ENCODE measurements at places on chromosomes 13 and 19. TPM values are rescaled to one million over a fixed set of nuclear protein-coding genes. Genes with fewer than 3 reads are reported as not detected.

DNA sequence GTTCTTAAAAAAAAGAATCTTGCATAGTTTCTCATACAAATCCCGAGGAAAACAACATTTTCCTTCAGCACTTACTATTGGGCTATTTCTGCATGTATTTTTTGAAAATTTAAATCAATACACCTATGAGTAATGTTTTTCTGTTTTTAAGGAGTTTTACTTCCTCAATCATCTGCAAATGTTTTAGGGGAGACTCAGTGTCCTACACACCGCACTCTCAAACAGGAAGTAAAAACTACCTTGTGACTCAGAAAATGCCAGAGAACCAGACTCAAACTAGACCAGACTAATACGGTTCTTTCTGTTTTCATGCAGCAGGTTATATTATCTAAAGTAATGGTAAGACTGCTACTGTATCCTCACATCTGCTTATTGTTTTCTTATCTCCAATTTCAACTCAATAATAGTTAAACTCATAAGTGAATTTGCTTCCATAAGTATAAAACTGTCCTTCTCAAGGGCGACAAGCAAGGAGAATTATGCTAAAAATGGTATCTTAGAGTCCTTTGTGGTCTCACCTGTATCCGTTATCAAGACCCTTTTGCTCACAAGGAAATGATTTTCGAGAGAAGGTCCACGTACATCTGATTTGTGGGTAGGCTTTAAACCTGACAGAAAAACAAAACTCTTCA is 52.5 kb downstream of the FLT3 start:
- no peak for DNase-seq

GRCh38 chr13:50797091-50797490 is 46.4 kb downstream of the DLEU7 start:
- DNase-seq, result no peak

GRCh38 chr13:112506046-112506445 is 81.9 kb downstream of the TUBGCP3 start:
- DNase-seq, result no peak

GRCh38 chr13:43493496-43494000 is 293.2 kb downstream of the ENOX1 start:
- no peak for DNase-seq

The SYT3 gene
- 0.54 TPM for polyA plus RNA-seq

- no peak for DNase-seq
These were observed 494.0 kb downstream of the LIG4 start for GRCh38 chr13:107721125-107721869.

- no peak for DNase-seq
These were observed 4.2 kb downstream of the FCHO1 start for GRCh38 chr19:17755443-17755890.

The ZNF878 gene
- polyA plus RNA-seq, result 2.1 TPM

DNA sequence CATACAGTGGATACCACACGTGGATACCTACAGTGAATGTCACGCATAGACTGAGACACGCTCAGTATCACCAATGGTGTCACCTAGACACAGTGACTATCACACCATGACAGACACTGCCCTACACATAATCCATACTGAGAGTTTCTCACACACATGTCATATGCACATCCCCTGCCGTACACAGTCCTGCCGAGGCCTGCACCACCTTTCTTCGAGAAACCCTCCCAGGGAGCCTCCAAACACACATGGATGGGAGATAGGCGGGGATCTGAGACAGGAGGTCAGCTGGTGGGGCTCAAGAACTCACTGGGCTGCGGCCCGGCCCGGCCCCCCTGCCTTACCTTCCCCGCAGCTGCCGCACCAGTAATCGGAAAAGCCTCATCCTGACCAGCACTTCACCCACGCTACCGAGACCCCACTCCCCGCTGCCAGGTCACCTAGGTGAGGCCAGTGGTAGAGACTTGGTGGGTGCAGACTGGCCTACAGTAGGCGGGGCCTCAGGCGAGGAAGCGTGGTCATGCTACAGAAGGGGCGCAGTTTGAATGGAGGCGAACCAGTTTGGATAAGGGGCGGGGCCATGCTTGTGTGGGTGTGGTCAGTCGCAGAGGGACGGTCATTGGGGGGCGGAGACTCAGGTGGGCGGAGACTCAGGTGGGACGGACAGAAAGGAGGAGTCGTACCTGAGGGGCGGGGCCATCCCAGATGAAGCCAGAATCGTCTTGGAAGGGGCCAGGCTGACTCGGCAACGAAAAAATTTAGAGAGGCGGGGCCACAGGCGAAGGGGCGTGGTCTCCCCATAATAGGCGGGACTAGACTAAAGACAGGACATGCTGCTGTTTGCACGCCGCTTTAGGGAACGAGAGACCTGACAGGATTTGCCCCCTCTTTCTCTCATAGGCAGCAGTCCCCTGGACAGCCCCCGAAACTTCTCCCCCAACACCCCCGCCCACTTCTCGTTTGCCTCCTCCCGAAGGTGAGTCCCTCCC is 2.1 kb downstream of the MAST1 start:
- no peak for DNase-seq

The NLRP5 gene
- polyA plus RNA-seq, result not detected

The IGFL4 gene
- 0.28 TPM for polyA plus RNA-seq

The CA11 gene
- polyA plus RNA-seq, result 34.8 TPM

The EDNRB gene
- 56.6 TPM for polyA plus RNA-seq

GRCh38 chr19:47609906-47610894 is 1.3 kb downstream of the BICRA start:
- no peak for DNase-seq

GRCh38 chr19:28586474-28586873 is 626.5 kb downstream of the UQCRFS1 start:
- no peak for DNase-seq

GRCh38 chr19:50969413-50969760 is at the start of gene KLK6:
TSS of gene KLK6 (minus strand) at chr19:50969591. CDS start at chr19:50968104, 1,487 bp downstream.
- DNase-seq, result no peak

The NOVA2 gene
- 4.7 TPM for polyA plus RNA-seq

DNA sequence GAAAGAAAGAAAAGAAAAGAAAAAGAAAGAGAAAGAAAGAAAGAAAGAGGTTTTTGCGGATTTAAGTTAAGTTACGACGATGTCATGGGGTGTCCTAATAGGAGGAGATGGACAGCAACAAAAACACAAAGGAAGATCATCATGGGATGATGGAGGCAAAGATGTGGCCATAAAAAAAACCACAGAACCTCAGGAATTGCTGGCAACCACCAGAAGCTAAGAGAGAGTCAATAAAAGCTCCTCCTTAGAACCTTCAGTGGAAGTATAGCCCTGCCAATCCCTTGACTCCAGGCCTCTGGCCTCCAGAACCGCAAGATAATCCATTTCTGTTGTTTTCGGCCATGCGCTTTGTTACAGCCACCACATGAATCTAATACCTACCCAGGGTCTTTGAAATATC is 11.5 kb downstream of the PLEKHA4 start:
- DNase-seq, result no peak

The ZNF14 gene
- 15.9 TPM for polyA plus RNA-seq

The CC2D1A gene
- 45.6 TPM for polyA plus RNA-seq

DNA sequence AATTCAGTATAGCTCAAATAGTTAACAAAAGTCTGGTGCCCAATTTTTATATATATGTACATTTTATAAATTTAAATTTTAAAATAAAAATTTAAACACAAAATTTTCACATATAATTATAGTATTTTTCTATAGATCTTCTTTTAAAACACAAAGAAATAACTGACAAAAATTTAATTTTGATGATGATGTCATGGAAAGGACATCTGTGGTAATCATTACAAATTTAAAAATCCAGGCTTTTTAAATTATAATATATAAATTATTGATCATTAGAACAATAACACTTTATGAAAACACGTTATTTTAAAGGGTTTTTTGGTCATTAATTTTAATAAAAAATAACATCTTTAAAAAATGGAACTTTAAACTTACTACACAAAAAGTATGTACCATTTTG is 381.1 kb downstream of the DACH1 start:
- no peak for DNase-seq

GRCh38 chr13:53885997-53886396 is 857.4 kb downstream of the OLFM4 start:
- DNase-seq, result no peak

DNA sequence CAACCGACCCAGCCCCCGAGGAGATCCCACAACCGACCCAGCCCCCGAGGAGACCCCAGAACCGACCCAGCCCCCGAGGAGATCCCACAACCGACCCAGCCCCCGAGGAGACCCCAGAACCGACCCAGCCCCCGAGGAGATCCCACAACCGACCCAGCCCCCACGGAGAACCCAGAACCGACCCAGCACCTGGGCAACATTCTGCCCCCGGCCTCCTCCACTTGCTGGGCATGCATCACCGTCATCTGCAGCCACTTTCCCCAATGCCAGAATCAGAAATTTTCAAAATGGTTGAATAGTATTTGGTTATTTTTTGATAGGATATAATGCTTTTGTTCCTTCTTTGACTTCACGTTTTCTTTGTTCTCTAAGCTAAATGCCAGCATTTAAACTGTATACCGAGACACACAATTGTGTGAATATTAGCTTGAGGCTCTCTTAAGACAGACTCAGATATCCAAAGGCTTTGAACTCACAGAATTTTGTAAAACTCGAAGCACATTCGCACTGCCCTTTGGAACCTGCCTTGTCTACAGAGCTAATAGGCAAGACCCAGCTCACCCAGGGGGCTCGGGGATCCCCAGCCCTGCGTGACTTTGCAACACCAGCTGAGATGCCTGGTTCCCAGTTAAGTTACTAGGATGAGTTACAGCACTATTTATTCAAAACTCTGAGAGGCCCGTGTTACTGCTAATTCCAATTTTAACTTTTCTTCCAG is 15.5 kb upstream of the RASA3 start:
- no peak for DNase-seq

DNA sequence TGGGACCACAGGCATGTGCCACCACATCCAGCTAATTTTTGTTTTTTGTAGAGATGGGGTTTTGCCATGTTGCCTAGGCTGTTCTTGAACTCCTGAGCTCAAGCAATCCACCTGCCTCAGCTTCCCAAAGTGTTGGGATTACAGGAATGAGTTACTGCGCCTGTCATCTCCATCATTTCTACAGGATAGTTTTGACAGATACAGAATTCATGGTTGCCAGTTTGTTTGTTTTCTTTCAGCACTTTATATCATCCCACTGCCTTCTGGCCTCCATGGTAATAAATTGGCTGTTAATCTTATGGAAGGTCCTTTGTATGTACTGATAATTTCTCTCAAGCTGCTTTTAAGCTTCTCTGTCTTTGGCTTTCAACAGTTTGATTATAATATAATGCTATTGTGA is 165.2 kb downstream of the RNF17 start:
- no peak for DNase-seq

GRCh38 chr13:99056381-99057014 is 78.6 kb upstream of the DOCK9 start:
- DNase-seq, result no peak

DNA sequence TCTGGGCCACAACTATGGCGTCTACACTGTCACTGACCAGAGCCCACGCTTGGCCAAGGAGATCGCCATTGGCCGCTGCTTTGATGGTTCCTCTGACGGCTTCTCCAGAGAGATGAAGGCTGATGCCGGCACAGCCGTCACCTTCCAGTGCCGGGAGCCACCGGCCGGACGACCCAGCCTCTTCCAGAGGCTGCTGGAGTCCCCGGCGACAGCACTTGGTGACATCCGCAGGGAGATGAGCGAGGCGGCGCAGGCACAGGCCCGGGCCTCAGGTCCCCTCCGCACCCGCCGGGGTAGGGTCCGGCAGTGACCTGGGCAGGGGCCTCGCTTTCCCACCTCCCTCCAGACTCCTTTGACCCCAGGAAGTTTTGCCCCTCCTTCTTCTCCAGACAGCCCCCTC is 7.6 kb downstream of the CILP2 start:
- no peak for DNase-seq

The ZNF573 gene
- polyA plus RNA-seq, result 20.7 TPM

The CEACAM20 gene
- not detected for polyA plus RNA-seq

GRCh38 chr13:63042686-63043085 is 1627.0 kb upstream of the PCDH20 start:
- DNase-seq, result no peak

- peak; percentile 65 for DNase-seq
These were observed 580 bp downstream of the HSD17B14 start for GRCh38 chr19:48835734-48836088.

The CEACAM16 gene
- not detected for polyA plus RNA-seq

DNA sequence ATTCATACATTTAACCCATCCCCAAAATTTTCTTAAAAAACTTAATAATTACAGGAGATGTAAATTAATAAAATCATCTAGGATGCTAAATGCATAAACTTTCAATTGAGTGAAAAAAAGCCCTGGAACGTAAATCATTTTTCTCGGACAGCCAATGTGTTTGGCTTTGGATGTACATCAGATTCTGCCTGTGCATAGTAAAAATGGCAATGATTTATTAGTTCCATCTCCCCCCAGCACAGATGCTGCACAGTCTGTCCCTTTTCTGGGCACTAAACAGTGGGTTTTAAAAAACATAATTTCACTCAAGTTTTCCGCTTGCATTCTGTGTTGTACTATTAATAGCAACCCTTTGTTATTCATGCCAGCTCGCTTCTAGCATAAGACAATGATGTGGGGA is 147.7 kb downstream of the TM9SF2 start:
- DNase-seq, result no peak

- DNase-seq, result no peak
These were observed 14.3 kb downstream of the RASA3 start for GRCh38 chr13:114118086-114118485.

- DNase-seq, result no peak
These were observed 33.2 kb upstream of the CEACAM8 start for GRCh38 chr19:42627916-42628315.

GRCh38 chr19:35167251-35168119 is 12.9 kb downstream of the FXYD5 start:
- DNase-seq, result no peak

DNA sequence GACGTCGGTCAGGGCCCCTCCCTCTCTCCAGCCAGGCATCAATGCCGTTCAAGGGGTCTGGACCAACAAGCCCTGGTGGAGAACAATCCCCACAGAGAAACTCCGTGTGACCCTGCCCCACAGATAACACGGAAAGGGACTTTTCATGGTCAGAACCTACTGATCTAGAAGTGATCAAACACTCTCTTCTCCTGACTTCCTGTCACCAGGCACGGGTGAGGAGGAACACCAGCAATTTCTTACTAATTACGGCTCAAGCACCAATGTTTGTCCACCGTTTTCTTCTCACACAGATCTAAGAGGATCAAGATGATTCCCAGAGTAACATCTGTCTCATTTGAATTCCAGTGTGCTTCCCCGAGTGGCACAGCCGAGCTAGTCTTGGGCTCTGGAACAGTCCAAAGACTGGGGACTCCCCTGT is 11.8 kb downstream of the RASA3 start:
- DNase-seq, result no peak

The SIGLECL1 gene
- not detected for polyA plus RNA-seq

The ZNF534 gene
- polyA plus RNA-seq, result 0.57 TPM

The PTGER1 gene
- 10.2 TPM for polyA plus RNA-seq

The CKM gene
- polyA plus RNA-seq, result 0.29 TPM

GRCh38 chr13:113952151-113952982 is 21.5 kb downstream of the C13orf46 start:
- DNase-seq, result no peak

- DNase-seq, result no peak
These were observed 1.6 kb upstream of the SLC7A10 start for GRCh38 chr19:33227242-33227650.
